ENCODE measurements at places on chromosomes 11 and 22. TPM values are rescaled to one million over a fixed set of nuclear protein-coding genes. Genes with fewer than 3 reads are reported as not detected.

The PKDREJ gene
- not detected for total RNA-seq

The GLB1L3 gene
- total RNA-seq: 4.7 TPM

The MMP8 gene
- not detected for total RNA-seq

The OR6T1 gene
- not detected for total RNA-seq

The PATE2 gene
- not detected for total RNA-seq

The TMEM9B gene
- total RNA-seq: 25.2 TPM

The TUB gene
- total RNA-seq: 0.36 TPM

The NLRP6 gene
- 1.8 TPM for total RNA-seq

The EIF4G2 gene
- 1,451 TPM for total RNA-seq

The OR8D4 gene
- total RNA-seq: not detected

The MS4A6E gene
- total RNA-seq: not detected

The APOA5 gene
- total RNA-seq: not detected

The PGA5 gene
- total RNA-seq: not detected

The OR51S1 gene
- total RNA-seq: not detected

The NCF4 gene
- total RNA-seq: 6.3 TPM

The SMIM38 gene
- 1.1 TPM for total RNA-seq

The SHANK3 gene
- total RNA-seq: 0.04 TPM

The TMPRSS4 gene
- total RNA-seq: not detected

The BACE1 gene
- 1.6 TPM for total RNA-seq

The KCNQ1 gene
- 3.9 TPM for total RNA-seq

The PLEKHA7 gene
- 9.5 TPM for total RNA-seq

The KDM4E gene
- not detected for total RNA-seq

The TPBGL gene
- 0.19 TPM for total RNA-seq

The APOL5 gene
- not detected for total RNA-seq

The LRRC56 gene
- total RNA-seq: 2.1 TPM

The DUSP8 gene
- 1.7 TPM for total RNA-seq

The MUS81 gene
- total RNA-seq: 82.0 TPM

The OR52E8 gene
- total RNA-seq: not detected

The MRGPRX1 gene
- total RNA-seq: not detected

The MAPK11 gene
- total RNA-seq: 11.4 TPM

The OR52H1 gene
- not detected for total RNA-seq

The OR9Q2 gene
- not detected for total RNA-seq

The FUT4 gene
- total RNA-seq: 6.9 TPM

The B4GALNT4 gene
- 0.42 TPM for total RNA-seq

All from activated CD8-positive, alpha-beta memory T cell treated with anti-CD3 and anti-CD28 coated beads for 36 hours (primary cell).